ENCODE measurements at places on chromosomes 16 and 17. TPM values are rescaled to one million over a fixed set of nuclear protein-coding genes. Genes with fewer than 3 reads are reported as not detected.

DNA sequence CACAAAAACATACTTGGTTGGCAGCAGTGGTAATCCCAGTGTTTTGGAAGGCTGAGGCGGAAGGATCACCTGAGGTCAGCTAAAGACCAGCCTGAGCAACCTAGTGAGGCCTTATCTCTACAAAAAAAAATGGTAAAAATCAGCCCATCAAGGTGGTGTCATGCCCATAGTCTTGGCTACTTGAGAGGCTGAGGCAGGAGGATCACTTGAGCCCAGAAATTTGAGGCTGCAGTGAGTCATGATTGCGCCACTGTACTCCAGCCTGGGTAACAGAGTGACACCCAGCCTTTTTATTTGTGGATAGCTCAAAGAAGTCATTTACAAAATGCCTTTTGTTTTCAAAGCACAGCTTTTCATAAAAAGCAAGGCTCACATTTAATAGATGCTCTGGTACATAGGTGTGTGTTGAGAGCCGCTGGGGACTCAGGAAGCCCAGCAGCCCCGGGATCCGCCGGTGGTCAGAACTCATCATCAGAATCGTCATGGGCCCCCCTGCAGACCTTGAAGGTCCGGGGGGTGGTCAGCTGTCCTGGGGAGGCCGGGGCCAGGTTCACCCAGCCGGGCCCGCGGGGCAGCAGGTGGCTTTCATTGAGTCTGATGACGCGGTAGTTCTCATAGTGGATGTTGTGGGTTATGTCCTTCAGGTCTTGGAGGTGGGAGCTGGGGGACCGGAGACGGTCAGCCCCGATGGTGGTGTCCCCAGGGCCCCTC lies 10.5 kb upstream of the ZNF500 start:
- no peak for DNase-seq

ATF7IP2 gene
- total RNA-seq: 14.7 TPM

- DNase-seq: no peak
Measured at GRCh38 chr16:20822521-20823325, 16.4 kb downstream of the REXO5 start.

FBXO39 gene
- total RNA-seq: not detected

DNA sequence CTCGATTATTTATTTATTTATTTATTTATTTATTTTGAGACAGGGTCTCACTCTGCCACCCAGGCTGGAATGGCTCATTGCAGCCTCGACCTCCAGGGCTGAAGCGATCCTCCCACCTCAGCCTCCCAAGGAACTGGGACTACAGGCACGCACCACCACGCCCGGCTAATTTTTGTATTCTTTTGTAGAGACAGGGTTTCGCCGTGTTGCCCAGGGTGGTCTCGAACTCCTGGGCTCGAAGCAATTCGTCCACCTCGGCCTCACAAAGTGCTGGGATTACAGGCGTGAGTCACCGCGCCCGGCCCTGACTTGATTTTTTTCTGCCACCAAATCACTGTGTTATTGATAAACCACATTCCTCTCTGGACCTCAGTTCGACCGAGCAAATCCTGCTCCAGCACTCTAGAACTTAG lies 758 bp upstream of the RPL23A start:
- DNase-seq: no peak

DBNDD1 gene
- 0.81 TPM for total RNA-seq

KRT39 gene
- total RNA-seq: not detected

DNA sequence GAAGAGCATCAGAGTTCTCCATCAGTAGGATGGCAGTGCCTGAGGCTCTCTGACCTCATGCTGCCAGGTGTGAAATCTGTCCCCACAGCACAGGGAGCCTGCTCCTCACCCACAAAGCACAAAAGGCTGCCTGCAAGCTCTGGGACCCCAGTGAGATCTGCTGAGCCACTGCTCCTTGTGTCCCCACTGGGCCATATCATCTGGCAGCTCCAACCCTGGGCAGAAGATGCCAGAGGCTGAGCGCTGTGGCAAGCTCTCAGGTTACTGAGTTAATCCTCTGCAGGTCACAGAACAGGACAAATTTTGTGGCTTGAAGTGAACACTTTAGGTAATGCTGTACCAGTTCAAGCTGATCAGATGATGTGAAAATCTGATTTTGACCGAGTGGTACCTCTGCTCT lies 26.7 kb upstream of the ERN1 start:
- DNase-seq: no peak

DNA sequence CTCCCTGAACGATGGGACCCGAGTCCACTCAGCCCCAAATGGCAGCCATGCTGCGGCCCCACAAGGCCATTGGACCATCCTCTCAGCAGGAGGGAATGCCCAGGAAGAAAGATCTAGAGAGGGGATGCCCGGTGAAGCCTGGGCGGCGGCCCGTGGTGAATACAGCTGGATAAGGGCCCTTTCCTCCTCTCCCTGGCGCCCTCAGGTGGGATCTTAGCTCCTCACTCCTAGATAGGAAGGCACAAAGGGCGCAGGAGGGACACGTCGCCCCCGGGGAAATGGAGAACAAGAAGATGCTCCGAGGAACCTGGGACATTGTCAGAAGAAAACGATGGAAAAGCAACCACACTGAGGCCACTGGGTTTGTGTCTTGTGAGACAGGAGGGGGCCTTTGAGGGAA lies 2.5 kb downstream of the CD300C start:
- no peak for DNase-seq

GRIN2A gene
- not detected for total RNA-seq

DNA sequence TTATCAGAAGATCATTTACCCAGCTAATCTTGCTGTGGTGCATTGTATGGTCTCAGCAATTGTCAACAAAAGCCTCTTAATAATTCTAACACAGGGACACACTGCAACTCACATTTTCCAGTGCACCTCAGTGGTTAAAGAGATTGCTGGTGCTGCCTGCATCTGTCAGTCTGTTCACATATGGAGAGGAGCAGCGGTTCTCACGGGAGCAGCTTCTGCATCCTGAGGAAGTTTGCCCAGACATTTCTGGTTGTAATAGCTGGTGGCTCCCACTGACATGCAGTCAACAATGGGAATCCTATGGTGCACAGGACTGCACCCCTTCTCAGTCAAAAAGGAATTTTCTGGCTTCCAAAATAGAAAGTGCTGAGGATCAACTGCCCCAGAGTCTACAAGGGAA lies 7.8 kb downstream of the GGA2 start:
- no peak for DNase-seq

DNA sequence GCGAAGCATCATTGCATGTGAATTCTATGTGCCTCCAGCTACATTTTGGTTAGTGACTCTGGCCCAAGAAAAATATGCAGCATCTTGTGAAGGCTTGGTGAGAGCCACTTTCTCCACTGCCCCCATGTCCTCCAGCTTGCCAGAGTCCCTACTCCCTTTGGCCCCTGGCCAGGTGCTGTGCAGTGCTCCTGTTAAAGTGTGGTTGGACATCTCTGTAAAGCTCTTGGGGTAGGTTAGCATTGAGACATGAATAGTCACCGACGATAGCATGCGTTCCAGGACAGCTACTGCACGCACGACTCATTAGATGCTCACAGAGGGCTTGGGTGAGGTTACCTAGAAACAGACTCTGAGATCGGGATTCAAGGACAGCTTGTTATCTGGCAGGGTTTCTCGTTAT lies 48.6 kb downstream of the FOXL1 start:
- no peak for DNase-seq

CD79B gene
- total RNA-seq: 39.1 TPM

Data from activated CD4-positive, alpha-beta memory T cell treated with anti-CD3 and anti-CD28 coated beads for 36 hours (primary cell).